Activated CD4-positive, alpha-beta T cell treated with anti-CD3 and anti-CD28 coated beads, Interleukin-2, amount 10 ng/mL, durations not matched to agents 7 days and 5 days (primary cell): ENCODE measurements at places on chromosomes 2 and 18. TPM values are rescaled to one million over a fixed set of nuclear protein-coding genes. Genes with fewer than 3 reads are reported as not detected.
A peak's percentile ranks its signal among the peaks of the same experiment; 100 is the strongest.

- no peak for DNase-seq
Measured at GRCh38 chr2:41621563-41621962, 426.3 kb upstream of the PKDCC start.

GRCh38 chr2:236636261-236636660 is 66.6 kb downstream of the ACKR3 start:
- DNase-seq, result no peak

DNA sequence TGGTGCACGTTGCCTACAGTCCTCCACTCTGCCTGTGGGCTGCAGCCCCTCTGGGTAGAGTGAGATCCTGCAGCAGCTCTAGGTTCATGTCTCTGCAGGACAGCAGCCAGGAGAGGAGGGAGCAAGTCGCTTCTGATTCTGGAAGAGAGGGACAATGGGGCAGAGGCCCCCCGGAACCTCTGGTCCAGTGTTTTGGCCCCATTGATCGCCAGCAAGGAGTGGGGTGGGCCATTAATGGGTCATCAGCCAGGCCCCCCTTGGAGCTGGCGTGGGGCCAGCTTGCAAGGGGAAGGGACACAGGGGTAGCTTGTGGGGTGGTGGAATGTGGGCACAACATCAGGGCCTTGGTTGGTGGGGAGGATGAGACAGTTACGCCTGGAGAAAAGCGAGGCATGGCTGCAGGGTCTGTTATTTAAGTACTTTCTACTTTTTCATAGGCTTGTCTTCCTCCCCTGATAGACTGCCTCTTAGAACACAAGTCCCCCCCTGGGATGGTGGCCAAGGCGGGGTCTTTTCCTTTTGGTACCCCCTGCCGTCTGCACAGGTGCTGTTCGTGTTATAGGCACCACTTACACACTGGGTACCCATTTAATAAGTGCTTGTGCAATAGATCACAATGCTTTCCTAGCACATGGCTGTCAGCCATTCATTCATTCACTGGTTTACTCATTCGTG is 44.6 kb downstream of the INHBB start:
- no peak for DNase-seq

IL1F10 gene
- total RNA-seq, result not detected

DNA sequence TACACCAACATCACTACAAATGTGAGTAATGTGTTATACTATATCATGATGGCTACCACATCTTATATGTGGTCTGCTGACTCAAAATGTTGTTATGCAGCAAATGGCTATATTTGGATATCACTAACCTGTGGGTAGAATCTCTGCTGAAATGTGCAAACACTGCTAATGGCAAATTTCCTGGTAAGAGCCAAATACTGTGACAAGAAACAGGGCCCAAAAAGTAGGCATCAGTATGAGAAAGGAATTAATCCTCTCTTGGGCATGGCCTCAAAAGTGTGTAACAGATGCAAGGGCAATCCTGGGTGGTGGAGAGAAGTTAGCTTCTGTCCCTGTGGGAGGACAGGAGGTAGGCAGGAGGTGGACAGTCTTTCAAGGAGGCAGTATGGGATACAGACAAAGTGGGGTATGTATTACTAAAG is 13.3 kb downstream of the ATF2 start:
- DNase-seq, result peak; percentile 17
